Stimulated activated CD4-positive, alpha-beta T cell treated with anti-CD3 and anti-CD28 coated beads, Interleukin-1b, Interleukin-23, amount 100 ng/mL, for 1 hour (primary cell): ENCODE measurements at places on chromosomes 5 and 9.

DNA sequence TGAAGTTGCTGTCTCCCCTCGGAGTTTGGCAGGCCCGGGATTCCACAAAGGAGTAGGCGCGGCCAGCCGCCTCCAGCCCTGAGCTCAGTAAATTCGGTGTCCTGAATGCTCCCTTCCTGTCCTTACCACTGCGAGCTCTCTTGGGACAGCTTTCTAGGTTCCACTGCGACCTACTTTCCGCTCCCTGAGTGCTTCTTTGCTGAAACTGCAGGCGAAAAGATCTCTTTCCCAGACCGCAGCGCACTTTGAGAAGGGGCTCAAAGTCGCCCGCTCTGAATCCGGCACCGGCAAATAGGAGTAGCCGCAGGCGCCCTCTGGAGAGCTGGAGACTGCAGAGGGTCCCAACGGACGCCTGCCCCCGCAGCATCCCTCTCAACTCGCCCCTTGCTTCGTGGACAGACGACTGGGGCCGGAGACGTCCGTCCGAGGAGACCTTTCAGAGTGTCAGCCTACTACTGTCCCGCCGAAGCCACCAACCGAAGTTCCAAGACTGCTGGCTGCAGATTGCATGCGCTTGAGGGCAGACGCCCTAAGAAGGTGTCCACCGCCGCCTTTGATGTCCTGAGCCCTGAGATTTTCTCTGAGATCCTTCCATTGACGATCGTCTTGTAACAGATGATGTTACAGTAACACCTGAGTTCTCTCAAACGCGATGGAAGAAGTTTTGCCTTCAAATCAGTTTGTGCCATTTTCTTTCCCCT is 96.0 kb downstream of the ANXA2R start:
- DNase-seq: no peak

GRCh38 chr5:34411470-34412346 is 244.4 kb upstream of the RAI14 start:
- DNase-seq: no peak

DNA sequence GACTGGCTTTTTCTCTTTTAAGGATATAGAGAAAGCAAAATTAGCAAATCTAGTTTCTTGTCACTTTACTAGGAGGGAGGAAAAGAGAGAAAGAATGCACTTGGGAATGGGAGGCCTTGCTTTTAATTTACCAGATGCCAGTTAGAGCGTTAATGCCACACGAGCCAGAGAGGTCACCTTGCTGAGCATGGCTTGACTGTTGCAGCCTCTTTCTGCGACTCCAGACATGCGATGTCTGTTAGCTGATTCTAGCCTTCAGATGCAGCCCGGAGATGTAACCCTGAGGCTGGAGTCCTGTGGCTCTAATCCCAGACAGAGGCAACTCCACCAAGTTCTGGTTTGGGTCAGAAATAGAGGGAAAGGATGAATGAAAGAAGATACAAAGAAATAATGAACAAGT is 152.5 kb downstream of the TRIO start:
- no peak for DNase-seq

DNA sequence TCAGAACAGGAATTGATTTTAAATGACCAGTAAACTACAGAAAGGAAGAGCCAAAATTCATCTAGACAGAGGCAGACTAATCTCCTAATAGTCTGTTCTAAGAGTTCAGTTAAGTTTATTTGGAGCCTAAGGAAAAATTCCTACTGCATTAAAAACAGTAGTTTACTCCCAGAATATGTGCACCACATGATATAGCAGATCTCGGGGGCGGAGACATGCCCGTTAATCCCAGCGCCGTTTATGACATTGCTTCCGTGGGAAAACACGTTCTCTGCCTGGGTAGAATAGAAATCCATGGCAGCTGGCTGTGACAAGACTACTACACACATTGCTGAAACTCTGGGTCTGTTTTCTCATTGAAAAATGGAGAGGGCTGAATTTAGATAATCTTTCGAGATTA is 11.4 kb downstream of the HABP4 start:
- no peak for DNase-seq

GRCh38 chr5:124712731-124713305 is 33.6 kb downstream of the ZNF608 start:
- DNase-seq: no peak

GRCh38 chr9:138078846-138079245 is 201.3 kb downstream of the CACNA1B start:
- DNase-seq: no peak
